ENCODE measurements at places on chromosomes 4 and X.

GRCh38 chr4:129371926-129372325, 276.0 kb downstream of the C4orf33 start:
- no peak for DNase-seq

DNA sequence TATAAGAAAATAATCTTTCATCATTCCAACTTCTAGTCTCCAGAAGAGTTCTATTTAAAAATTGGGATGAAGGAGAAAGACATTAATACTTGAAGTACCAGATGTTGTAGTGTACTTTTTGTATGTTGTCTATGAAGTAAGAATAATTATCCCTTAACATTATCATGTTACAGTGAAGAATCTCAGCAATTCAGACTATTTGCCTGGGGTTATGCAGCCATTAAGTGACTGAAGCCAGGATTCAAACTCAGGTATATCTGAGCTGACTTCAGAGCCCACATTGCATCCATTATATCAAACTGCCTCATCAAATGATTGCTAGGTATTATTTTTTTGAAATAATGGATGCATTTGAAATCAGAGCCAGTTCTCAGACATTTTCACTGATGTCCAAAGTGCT, 76.1 kb upstream of the FHDC1 start:
- no peak for DNase-seq

- peak; percentile 72 for DNase-seq
Observed at GRCh38 chrX:141176586-141177451, at the start of gene LDOC1. Gene LDOC1 (minus strand): TSS chrX:141177129. CDS start chrX:141177021, 108 bp downstream.

- no peak for DNase-seq
Observed at GRCh38 chr4:120871173-120871572, 51.4 kb downstream of the PRDM5 start.

- no peak for DNase-seq
Observed at GRCh38 chr4:182418054-182418734, 175.0 kb downstream of the TENM3 start.

GRCh38 chrX:15903186-15903681, 48.6 kb upstream of the AP1S2 start:
- DNase-seq, result peak; percentile 3

DNA sequence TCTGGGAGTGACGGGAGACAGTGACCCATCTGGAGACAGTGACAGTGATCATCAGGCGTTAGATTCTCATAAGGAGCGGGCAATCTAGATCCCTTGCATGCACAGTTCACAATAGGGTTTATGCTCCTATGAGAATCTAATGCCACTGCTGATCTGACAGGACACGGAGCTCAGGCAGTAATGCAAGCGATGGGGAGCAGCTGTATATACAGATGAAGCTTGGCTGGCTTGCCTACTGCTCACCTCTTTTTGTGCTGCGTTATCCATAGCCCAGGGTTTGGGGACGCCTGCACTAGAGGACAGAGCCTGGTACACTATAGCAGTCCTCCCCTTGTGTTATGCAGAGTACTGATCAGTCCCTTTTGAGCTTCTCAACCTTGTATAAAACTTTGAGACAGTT, 23.5 kb downstream of the NFKB1 start:
- DNase-seq, result no peak

DNA sequence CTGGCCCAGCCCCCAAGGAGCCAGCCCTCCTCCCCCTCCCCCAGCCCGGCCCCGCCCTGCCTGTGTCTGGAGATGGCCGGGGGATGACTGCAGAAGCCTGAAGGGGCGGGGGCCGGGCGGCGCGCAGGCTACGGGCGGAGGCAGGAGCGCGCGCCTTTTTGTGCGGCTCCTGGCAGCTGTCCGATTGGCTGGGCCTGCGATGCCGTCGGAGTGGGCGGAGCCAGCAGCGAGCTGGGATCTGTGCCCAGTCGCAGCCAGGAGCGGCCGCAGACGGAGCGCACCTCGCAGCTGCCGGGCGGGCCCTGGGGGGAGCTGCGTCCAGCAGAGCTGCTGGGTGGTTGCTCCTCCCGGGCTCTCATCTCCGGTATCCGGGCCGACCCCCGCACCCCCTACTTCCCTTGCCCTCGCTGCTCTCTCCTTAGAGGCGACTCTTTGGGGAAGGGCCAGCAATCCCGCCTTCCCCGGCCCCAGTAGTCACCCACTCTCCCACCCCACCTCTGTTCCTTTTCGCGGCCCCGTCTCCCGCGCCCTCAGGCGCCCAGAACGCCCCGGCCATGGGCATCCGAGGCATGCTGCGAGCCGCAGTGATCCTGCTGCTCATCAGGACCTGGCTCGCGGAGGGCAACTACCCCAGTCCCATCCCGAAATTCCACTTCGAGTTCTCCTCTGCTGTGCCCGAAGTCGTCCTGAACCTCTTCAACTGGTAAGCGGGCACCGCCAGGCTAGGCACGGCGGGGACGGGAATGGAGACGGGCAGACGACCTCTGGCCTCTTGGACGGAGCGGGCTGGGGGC, at the start of gene GABRQ:
TSS of gene GABRQ (plus strand) at position 247 of the 794 bp plus-strand sequence. CDS start at position 555, 308 bp downstream.
- DNase-seq, result peak; percentile 11

DNA sequence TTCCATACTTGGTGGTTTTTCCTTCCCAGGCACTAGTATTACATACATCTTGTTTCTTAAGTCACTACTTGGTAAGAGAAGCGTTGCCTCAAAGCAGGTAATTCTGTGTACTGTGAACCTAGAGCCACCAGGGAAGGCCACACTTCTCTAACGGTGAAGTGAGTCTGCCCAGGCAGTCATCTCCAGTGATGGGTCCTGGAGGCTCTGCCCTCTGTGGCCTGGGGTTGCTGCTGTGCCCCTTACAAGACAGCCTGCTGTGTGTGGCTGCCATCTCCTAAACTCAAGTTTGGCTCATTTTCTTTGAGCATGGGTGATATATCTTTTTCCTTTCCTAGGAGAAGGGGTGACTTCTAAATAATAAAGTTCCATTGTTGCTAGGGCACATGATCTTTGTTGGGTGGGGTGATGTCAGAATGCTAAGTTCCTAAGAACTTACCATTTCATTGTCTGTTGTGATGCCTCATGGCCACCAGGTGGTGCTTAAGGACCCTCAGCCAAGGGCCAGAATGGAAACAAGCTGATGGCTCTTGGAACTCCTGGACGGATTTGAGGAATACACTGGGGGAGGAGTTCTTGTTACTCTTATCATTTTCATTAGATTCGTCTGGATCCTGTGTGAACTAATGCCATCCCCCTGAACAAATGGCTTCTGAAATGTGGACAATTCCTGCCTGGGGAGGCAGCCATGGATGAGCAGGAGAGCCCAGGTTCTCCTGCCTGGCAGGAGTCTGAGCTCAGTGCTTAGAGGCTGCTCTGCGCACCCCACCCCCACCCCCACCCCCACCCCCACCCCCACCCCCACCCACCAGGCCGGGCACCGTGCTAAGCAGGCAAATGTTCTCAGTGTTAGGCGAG, 41.1 kb upstream of the WDR1 start:
- DNase-seq, result peak; percentile 44

DNA sequence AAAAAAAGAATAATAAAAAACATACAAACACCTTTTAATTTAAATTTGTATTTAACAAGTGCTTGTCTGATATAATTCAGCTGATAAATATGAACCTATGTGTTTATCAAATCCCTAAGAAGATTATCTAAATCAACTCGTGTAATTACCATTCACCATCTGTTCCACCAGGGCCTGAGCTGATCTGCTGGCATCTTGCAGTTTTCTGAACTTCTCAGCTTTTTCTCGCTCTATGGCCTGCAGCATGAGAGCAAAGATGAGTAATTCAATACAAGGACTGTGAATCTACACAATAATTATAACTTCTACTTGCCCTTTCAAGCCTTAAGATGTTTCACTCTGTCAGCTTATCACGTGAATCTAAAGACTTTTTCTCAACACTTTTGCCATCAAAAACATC, 709.7 kb downstream of the DMD start:
- no peak for DNase-seq

DNA sequence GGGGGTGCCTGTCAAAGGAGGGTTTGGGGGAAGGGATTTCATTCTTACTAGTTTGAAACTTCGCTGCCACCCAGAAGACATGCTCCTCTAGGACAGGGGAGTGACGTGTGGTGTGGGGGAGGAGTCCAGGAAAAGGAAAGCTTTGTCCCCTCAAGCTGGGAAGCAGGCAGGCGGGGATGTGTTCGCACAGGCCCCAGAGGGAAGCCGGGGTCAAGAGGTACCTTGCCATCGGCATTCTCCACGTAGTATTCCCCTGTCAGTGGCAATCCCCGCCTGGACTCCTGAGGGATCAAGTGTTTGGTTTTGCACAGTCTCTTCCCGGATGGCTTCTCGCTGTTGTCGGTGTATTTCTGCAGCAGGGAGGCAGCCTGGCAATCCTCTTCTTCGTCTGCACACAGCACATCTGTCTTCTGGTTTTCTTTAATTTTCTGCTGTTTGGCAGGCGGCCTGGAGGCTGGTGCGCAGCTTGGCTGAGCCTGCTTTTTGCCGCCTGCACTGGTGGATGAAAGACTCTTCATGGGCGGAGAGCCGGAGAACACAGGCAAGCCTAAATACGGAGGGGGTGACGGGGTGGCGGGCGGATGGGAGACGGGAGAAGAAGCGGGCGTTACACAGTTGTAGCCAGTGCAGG, 35.1 kb downstream of the BCOR start:
- no peak for DNase-seq

DNA sequence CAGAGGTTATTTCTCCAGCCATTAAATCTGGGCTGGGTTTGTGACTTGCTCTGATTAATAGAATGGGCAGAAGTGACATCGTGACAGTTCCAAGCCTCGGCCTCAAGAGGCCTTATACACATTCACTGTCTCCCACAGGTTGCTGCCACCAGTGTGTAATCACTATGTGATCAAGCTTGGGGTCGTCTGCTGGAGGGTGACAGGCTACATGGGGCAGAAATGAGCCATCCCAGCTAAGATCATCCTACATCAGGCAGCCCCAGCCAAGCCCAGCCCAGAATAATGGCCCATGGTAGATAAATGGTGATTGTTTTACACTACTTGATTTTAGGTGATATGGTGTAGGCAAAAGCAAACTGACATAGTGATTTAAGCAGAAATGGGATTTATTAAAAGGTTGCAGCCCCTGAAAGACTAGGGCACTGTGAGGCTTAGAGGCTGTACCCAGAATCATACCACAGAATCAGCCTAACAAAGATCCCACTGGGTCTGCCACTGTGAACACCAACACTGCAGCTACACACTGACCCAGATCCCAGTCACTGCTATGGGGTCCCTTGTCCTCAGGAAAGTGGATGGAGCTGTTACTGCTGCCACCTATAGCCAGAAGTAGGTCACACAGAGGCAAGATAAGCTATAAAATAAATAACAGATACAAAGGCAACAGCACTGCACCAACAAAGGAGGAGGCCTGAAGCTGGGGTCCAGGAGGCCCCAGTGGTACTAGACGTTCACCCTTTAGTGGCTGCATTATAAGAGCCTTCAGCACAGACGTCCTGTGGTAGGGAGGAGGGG, 159.6 kb upstream of the RBPJ start:
- DNase-seq, result peak; percentile 32
